ENCODE measurements at places on chromosomes 1 and 21.

GRCh38 chr1:221778535-221779142 lies 36.8 kb upstream of the DUSP10 start:
- no peak for DNase-seq

DNA sequence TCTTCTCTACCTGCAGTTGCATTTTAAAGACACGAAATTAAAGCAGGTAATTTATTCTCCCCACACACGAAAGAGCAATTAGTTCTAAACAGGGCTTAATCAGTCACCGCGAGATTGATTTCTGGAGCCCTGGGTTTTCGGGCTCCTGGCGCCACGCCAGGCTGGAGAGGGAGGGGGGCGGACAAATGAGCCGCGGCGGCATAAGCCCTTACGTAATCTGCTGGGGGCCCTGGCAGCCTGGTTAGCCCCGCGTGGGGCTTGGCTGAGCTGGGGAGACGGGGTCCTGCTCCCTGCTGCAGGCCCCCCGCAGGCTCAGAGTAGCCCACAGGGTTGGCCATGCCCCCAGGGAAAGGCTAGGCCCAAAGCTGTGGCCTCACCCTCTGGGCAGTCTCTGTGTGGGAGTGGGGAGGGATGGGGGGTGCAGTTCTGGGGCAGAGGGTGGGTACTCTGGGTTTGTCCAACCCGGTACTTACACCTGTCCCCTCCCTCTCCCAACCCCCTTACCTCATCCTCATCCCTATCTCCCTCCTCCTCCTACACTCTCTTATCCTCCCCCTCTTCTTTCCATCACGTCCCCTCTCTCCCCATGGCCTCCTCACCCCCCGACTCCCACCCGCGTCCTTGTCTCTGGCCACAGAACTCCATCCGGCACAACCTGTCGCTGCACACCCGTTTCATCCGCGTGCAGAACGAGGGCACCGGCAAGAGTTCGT lies 19.9 kb downstream of the FOXO6 start:
- no peak for DNase-seq

DNA sequence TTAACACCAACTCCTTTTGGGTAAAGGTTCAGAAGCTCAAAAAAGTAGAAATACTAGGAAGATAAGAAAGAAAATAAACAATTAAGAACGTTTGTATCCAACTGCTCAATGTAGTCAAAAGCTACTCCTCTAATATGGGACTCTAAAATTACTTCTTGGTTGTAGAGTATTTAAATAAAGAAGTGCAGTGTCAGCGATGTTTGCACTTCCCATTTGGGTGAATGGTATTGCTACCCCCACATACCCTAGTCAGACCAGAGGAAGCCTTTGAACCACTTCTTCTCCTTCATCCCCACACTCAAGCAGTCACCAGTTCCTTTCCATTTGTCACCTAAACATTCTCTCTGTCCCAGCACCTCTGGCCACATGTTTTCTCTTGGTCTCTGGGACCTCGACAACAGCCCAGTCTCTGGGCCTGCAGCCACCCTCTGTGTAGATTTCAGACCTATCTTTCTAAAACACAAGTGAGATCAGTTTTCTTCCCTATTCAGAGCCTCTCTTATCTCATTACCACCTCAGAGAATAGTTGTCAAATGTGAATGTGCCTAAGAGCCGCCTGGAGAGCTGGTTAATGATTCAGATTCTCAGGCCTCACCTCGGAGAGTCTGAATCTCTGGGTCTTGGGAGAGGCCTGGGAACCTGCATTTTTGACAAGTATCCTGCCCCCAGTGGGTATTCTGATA lies 109.8 kb downstream of the OMA1 start:
- DNase-seq, result no peak

DNA sequence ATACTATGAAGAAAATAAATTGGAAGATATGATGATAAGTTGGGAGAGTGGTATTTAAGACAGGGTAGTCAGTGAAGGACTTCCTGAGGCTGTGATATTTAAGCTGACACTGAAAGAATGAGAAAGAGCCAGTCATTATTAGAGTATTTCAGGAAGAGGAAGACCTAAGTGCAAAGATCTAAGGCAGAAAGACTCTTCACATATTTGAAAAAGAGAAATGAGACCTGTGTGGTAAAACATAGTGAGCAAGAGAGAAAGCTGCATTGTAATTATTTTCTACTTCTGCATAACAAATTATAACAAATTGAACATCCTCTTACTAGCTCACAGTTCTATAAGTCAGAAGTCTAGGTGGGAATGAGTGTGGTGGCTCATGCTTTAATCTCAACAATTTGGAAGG lies 34.6 kb upstream of the DOCK7 start:
- no peak for DNase-seq

DNA sequence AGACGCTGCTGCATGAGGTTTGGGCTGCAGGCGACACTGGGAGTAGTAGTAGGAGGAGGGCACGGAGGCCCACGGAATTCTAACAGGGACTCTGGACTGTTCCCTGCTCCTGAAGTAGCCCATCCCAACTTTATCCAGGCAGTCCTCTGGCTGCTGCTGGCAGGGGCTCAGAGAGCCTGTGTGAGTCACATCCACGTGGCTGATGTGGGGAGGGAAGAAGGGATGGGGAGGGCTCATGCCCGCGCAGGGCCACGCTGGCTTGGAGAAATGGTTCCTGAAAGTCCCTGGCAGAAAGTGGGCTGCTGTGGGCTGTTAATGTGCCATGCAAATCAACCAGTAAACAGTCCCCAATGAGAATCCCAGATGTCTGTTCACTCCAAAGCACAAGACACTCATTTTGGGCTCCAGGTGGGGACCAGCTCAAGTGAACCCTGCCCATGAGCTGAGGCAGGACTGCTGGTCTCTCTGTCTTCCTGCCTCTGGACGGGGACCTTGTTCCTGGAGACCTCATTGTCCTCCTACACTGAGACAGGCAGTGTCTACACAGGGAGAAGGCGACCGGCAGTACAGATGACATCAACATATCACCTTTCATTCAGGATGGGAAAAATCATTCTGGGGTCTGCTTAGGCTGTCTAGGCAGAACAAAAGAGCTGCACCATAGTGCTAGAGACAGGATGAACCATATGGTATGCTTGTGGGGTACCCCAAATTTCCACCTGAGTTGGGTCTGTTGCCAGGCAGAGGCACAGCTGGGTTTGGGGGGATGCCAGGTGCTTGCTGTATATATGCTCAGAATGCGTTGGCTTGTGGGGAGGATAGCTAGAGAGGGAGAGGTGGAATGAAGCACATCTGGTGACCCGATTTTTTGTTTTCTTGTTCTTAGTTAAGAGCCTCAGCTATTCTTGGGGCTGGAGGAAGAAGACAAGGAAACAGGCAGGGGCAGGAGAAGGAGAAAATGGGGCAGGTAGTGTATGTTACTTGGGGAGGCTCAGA lies 57.9 kb upstream of the FMOD start:
- no peak for DNase-seq

DNA sequence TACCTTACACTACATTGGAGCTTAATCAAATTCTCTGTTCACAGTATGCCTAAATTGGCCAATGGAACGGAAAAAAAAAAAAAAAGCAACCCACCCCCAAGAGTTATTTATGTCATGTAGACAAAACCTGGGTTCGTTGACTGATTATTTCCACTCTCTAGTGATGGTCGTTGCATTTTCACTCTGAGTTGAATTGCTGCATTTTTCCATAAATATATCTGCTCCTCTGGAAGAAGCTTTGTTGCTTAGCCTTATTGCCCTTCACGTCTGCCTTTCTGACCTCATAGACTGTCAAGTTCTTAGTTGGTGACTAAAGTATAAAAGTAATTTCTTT lies 90.2 kb upstream of the RUNX1 start:
- DNase-seq, result no peak

DNA sequence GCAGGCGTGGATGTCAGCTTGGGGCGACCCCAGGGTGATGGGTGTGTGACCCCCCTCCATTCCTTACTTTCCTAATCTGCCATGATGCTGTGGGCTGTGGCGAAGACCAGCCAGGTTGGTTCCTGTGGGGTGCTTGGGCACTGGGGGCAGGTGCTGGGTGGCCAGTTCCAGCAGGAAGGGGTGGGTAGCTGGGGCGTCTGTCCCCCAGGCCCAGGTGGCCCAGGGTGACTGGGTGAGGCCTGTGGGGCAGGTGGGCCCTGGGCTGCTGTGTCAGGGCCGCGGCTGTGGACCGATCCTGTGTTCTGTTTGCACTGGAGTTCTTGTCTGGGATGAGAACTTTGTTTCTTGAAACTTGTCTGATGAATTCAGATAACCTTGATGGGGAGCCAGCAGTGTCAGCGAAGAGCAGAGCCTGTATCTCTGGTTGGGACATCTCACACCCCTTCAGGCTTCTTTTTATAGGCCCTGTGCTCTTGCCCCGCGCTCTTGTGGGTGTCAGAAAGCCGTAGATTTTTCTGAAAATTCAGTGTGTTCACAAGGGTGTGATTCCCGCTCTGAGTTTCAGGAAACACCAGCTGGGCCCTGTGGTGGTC lies 3.7 kb downstream of the PRKCZ start:
- DNase-seq, result no peak

- DNase-seq, result no peak
Observed at GRCh38 chr1:58041621-58042020, 504.9 kb downstream of the OMA1 start.

- no peak for DNase-seq
Observed at GRCh38 chr1:85473390-85473789, 8.4 kb upstream of the DDAH1 start.

DNA sequence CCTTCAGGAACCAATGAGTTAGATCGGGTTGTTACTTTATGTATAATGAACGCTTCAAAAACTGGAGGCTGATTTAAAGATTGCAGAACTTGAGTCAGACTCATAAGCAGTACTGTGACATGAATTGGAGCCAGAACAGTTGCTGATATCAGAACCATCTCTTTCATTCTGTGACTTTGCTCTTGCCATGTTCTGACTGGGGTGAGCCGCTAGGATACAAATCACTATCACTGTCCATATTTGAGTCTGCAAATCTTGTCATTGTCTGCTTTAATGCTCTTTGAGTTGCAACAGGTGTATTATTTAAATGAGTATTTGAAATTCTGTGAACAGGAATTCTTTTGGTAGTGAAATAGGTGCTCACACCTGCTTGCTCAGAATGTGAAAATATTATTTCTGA lies 52.5 kb downstream of the LRIG2 start:
- no peak for DNase-seq

GRCh38 chr1:111183308-111184069 lies 17.0 kb downstream of the DENND2D start:
- DNase-seq, result no peak

- DNase-seq, result peak; percentile 65
Observed at GRCh38 chr1:56450004-56450666, 129.2 kb downstream of the PLPP3 start.

DNA sequence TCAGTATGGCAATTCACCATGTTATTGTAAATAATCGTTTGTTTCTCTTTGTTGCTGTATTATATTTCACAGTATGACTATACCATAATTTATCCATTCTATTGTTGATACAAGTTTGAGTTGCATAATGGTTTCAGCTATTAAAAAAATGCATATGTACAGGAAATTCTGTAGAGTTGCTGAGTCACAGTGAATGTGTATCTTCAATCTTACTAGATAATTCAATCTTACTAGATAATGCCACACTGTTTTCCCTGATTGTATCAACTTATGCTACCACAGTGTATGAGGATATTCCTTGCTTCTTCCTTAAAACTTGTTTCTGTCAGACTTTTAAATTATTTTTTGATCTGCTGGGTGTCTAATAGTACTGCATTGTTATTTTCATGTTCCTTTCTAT lies 3.5 kb upstream of the COA6 start:
- DNase-seq, result no peak

GRCh38 chr1:181169281-181169865 lies 80.9 kb downstream of the IER5 start:
- DNase-seq, result no peak

DNA sequence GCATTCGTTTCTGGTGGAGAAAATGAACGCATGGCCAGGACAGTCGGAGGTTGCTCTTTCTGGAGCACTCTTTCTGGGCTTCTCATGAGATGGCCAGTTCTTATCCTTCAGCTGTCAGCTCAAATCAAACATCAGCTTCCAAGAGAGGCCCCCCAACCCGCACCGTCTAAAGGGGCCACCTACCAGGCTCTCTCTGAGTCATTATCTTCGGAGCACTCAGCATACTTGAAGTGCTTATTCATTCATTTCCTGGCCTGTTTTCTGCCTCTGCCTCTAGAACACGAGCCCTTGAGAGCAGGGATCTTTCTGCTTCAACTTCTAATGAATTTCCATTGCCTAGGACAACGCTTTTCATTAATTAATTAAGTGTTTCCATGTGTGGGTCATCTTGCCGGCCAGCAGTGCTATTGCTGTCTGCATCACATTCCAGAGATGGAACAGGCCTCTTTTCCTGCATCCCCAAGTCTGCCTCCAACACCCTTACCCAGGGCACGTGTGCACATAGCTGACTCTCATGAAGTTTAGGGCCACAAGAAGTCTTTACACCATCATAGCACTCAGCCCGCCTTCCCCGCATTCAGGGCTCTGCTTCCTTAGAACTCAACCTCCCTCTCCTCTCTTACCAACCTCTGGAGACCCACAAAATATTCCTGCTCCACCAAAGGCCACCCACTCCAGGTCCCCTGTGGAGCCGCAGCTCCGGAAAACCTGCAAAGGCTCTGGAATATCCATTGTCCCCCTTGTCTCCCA lies 52.1 kb upstream of the LAPTM5 start:
- DNase-seq, result peak; percentile 66

GRCh38 chr1:234281826-234282489 lies 91.3 kb upstream of the COA6 start:
- DNase-seq, result no peak

- no peak for DNase-seq
Observed at GRCh38 chr1:183032122-183032921, 9.1 kb downstream of the LAMC1 start.

- DNase-seq, result no peak
Observed at GRCh38 chr1:202291001-202291400, 50.7 kb downstream of the UBE2T start.

DNA sequence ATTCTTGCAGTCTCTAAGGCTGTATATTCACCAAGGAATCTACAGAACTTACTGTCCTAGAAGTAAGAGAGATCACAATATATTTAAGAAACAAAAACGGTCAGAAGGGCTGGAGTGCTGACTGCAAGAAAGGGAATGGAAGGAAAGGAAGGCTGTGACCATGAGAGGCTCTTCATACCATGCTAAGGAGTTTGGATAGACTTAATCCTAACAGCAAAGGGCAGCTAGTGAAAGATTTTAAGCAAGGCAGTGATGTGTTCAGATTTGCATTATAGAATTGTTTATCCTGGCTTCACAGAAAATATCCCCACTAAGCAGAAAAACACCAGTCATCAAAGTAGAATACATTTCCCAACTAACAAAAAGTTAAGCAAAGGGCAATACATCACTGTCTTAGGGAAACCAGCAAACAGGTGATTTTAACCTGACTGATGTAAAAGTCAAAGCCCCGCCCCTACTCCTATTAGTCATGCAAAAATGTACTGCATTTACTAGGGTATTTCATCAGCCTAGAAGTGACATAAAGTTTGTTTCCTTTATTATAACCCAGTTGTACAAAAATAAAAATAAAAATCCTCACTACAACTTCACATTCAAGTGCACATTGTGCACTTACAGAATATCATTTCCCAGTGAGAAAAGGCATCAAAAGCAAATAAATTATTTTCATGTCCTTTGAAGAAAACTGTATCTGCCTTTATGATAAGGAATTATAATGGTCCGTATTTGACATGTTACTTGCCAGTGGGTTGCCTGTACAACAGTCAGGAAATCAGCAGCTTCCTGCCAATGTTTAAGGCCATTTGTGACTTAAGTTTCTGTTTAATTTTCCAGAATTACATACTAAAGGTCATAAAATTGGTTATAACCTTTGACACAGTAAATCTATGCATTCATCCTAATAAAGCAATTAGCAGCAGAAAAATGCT lies 17.2 kb downstream of the JAK1 start:
- DNase-seq, result no peak

Measured in smooth muscle cell of the brain vasculature (primary cell).